Left ventricle myocardium inferior (tissue), 1 donor: ENCODE measurements at places on chromosomes 11 and 22. TPM values are rescaled to one million over a fixed set of nuclear protein-coding genes. Genes with fewer than 3 reads are reported as not detected.

Gene KDM4E
- total RNA-seq: not detected

DNA sequence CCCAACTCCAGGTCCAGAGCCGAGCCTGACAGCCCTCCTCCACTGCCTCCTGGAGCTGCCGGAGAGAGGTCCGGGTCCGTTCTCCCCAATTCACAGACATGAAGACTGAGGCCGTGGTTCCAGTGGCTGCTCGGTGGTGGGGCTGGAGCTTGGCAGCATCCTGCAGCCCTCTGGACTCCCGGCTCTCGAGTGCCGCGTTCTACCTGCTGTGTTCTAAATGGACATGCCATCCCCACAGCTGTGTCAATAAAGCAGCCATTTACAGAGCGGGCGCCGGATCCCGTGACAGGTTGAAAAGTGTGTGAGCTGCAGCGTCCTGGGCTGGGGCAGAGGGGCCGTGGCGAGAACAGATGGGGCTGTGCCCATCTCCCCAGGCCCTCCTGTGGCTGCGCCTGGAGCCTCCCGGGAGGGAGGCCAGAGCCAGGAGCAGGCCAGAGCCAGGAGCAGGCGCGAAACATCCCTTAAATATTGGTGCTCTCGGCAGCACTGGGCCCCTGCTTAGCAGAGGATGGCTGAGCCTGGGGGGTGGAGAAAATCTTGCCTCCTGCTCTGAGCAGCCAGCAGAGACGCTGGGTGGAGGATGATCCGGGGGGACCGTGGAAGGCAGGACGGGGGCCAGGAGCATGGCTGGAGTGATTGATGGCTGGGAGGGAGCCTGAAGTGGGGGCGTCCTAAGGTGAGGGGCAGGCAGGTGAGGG is 46.2 kb downstream of the FLRT1 start:
- no peaks in the 10 kb centered on the region for H3K27me3 ChIP-seq
- H3K27ac ChIP-seq: no peak overlapping the region
- no peak for DNase-seq
- H3K36me3 ChIP-seq: no peaks in the 10 kb centered on the region
- H3K4me1 ChIP-seq: peaks cover 47% of the 10 kb centered on the region

- no peaks in the 10 kb centered on the region for H3K4me1 ChIP-seq
- peaks cover 27% of the 10 kb centered on the region for H3K27me3 ChIP-seq
- DNase-seq: no peak
- no peak overlapping the region for H3K27ac ChIP-seq
- H3K36me3 ChIP-seq: no peaks in the 10 kb centered on the region
Measured at GRCh38 chr22:46476547-46476941, 60.9 kb downstream of the CELSR1 start.

DNA sequence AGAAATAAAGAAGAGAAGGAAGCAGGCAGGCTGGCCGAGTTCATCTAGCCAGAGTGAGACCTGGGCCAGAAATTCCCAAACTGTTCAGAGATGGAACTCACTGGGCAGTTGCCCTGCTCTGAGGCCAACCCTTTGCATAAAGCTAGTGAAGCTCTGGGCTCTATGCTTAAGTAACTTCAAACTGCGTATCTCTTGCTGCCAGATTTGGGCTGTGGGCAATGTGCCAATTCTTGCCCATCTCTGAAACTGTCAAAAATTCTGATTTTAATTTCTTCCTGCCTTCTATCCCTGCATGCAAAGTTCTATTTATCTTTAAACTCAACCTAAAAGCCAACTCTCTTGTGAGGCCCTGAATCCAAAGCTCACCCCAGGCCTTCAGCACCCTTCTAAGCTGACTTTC is 36.2 kb upstream of the HEPHL1 start:
- no peak overlapping the region for H3K4me3 ChIP-seq
- no peak overlapping the region for H3K27ac ChIP-seq
- no peak for DNase-seq

DNA sequence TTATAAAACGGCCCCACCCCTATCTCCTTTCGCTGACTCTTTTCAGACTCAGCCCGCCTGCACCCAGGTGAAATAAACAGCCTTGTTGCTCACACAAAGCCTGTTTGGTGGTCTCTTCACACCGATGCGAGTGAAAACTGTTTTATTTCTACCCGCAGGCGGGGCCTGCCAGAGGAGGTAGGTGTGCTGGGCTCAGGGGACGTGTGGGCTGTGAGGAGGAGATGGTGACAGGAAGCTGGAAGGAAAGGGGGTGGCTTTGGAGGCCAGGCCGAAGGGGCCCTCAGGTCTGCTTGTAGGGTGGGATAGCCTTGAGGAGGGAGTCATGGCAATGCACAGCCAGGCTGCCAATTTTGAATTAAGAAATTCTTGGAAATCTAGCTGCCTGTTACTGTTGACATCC is 21.3 kb upstream of the KRTAP5-7 start:
- H3K36me3 ChIP-seq: peaks cover 32% of the 10 kb centered on the region
- no peaks in the 10 kb centered on the region for H3K27me3 ChIP-seq
- H3K27ac ChIP-seq: no peak overlapping the region
- peaks cover 9% of the 10 kb centered on the region for H3K4me1 ChIP-seq
- H3K4me3 ChIP-seq: no peak overlapping the region
- DNase-seq: no peak

Gene SMTNL1
- total RNA-seq: not detected

DNA sequence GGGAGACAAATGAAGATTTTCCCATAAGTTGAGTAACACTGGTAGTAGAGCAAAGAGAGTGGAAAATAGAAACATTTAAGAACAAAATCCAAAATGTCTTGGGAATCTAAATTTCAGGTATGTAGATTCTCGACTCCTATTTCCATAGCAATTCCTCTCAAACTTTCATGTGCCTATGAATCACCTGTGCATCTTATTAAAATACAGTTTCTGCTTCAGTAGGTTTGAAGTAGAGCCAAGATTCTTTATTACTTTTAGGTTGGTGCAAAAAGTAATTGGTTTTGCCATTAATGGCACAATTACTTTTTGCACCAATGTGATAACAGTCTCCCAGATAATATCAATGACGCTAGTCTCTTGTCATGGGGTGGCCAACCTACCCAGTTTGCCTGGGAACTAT is 115.3 kb upstream of the SLC5A12 start:
- no peak overlapping the region for H3K4me3 ChIP-seq
- no peak for DNase-seq
- H3K4me1 ChIP-seq: no peaks in the 10 kb centered on the region
- no peaks in the 10 kb centered on the region for H3K27me3 ChIP-seq
- no peaks in the 10 kb centered on the region for H3K36me3 ChIP-seq

- H3K4me1 ChIP-seq: peaks cover 57% of the 10 kb centered on the region
- DNase-seq: no peak
- H3K27ac ChIP-seq: no peak overlapping the region
- H3K4me3 ChIP-seq: no peak overlapping the region
Measured at GRCh38 chr11:65552388-65552951, 5.7 kb downstream of the LTBP3 start.

DNA sequence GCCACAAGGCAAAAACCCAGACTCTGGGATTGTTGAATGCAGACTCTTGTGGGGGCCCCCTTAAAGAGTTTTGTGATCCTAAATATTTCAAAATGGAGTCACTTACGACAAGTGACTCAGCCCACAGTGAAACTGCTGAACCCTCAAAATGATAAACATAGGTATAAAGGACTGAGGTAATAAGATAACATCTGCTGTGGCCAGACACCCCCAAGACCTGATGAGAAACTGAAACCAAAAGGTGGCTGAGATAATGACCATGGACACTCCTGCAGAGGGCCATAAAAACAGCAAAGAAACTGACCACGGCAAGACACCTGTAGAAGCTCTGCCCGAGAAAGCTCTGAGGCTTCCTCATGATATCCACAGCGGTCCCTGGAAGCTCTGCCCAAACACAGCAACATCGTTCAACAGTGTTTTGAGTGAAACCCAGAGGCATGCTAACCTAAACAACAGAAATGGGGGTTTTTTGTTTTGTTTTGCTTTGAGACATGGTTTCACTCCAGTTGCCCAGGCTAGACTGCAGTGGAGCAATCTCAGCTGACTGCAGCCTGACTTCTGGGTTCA is 1.6 kb upstream of the PLAAT4 start:
- no peak for DNase-seq

- no peak for DNase-seq
- H3K4me1 ChIP-seq: peaks cover 80% of the 10 kb centered on the region
- H3K27ac ChIP-seq: no peak overlapping the region
- H3K36me3 ChIP-seq: peaks cover 13% of the 10 kb centered on the region
Measured at GRCh38 chr22:50691521-50691920, 18.9 kb downstream of the SHANK3 start.

Gene RABL2B
- 8.7 TPM for total RNA-seq

Gene CASP5
- total RNA-seq: not detected

GRCh38 chr11:937841-938261 is 12.2 kb downstream of the AP2A2 start:
- no peak overlapping the region for H3K27ac ChIP-seq
- no peak overlapping the region for H3K4me3 ChIP-seq
- H3K27me3 ChIP-seq: no peaks in the 10 kb centered on the region
- peaks cover 6% of the 10 kb centered on the region for H3K36me3 ChIP-seq
- H3K4me1 ChIP-seq: peaks cover 63% of the 10 kb centered on the region

Gene MPPED2
- 10.8 TPM for total RNA-seq

DNA sequence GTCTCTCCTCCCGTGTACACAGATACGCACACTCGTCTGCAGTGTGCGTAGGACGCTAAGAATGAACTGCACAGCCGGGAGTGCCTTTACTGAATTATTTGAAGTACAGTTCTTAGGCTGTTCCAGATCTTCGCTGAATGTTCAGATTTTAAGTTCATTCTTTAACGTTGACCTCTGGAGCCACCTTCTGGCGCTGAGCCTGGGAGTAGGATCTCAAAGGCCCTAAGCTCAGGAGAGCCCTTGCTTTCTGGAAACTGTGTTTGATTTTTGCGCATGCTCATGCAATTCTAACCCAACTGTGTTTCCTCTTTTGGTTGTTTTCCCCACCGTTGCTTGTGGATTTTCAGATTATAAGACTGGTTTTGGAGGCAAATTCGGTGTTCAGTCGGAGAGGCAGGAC is 22.8 kb downstream of the CTTN start:
- no peak overlapping the region for H3K27ac ChIP-seq
- no peak overlapping the region for H3K4me3 ChIP-seq
- peaks cover 99% of the 10 kb centered on the region for H3K36me3 ChIP-seq
- DNase-seq: no peak

Gene RFPL1
- total RNA-seq: not detected

- no peak overlapping the region for H3K27ac ChIP-seq
- H3K4me3 ChIP-seq: no peak overlapping the region
- H3K27me3 ChIP-seq: no peaks in the 10 kb centered on the region
Measured at GRCh38 chr11:30991376-30991775, 378.2 kb downstream of the DCDC1 start.

Gene SULT4A1
- total RNA-seq: 0.08 TPM

DNA sequence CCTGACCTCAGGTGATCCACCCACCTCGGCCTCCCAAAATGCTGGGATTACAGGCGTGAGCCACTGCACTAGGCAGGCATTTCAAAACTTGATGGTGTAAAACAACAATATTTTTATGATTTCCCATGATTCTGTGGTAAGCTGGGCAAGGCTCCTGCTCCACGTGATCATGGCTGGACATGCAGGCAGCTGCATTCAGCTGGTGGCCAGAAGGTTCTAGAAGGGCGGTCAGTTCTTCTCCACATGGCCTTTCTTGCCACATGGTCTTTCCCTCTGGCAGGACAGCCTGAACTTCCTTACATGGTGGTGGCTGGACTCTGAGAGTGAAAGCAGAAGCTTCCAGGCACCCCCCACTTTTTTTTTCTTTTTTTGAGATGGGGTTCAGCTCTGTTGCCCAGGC is 9.9 kb upstream of the RASD2 start:
- H3K36me3 ChIP-seq: no peaks in the 10 kb centered on the region
- no peak overlapping the region for H3K4me3 ChIP-seq
- H3K27ac ChIP-seq: peak overlapping the region; percentile 27
- DNase-seq: no peak
- H3K27me3 ChIP-seq: no peaks in the 10 kb centered on the region
- peaks cover 12% of the 10 kb centered on the region for H3K4me1 ChIP-seq

Gene LIF
- 0.16 TPM for total RNA-seq

Gene FADS2
- total RNA-seq: 25.7 TPM
